8988T (cell line): ENCODE measurements at places on chromosomes 2 and 18.

DNA sequence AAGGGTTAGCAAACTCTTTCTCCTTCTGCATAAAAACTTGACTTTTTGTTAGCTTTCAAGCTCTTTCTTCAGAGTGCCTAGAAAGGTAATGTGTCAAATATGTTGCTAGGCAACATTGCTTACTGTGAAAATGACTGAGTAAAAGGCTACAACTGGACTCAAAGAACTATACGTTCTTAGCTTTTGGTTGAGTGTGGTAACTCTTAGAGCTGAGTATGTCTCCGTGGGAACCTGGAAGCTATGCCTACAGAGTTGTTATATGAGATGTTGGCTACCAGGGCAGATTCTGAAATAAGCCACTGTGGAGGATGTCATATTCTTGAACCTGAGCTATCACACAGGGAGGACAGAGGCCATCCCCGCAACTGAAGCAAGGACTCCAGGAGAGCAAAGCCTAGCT is 105.5 kb downstream of the ARL6IP6 start:
- DNase-seq = no peak

DNA sequence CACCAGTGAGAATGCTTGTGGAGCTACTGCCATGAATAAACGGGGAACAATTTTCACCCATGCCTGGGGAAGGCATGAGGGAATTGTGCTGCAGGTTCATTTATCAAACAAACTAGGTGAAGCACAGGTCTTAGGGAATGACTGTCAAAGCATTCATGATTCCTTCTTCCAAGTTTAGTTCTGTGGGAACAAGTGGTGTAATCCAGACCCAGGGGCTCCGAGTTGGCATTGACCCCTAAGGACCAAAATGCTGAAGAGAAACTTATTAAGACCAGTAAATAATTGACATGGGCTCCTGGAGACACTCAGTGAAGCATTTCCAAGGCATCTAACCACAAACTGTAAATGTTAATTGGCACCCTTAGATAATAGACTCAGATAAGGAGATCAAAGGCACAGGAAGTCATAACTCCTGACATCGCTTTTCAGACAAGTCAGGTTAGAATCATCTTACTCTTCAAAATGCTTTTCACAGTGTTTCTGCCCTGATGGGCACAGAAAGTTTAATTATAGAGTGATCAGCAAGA is 96.9 kb downstream of the SPP2 start:
- DNase-seq = no peak

DNA sequence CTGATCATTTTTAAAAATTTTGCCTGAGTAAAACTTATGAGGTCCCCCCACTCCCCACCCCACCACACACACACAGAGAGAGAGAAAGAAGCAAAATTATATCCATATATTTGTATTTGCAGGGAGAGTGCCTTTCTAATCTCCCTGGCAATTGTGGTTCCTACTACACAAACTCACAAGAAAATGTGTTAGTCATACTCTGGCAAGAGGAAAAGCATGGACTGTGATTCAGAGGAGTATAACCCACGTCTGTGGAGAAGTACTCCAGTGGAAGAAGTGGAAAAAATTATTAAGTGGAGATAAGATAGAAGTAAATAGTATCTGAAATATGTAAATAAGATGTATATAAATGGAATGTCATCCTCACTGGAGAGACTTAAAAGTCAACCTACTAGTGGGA is 114.0 kb downstream of the DSEL start:
- DNase-seq = no peak

DNA sequence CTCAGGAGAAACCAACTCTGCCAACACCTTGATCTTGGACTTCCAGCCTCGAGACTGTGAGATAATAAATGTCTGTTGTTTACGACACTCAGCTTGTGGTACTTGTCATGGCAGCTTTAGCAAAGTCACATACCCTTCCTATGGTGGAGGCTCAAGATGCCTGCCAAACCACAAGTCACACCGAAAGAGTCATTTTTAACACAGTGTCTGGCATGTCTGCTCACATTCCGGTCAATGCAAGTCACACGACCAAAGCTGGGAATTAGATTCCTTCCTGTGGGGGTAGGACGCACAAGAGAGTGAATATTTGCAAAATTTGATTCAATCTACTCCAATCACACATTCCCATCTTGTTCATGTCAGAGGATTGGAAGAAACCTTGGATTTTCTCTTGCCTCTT is 24.6 kb downstream of the KCNE4 start:
- no peak for DNase-seq

DNA sequence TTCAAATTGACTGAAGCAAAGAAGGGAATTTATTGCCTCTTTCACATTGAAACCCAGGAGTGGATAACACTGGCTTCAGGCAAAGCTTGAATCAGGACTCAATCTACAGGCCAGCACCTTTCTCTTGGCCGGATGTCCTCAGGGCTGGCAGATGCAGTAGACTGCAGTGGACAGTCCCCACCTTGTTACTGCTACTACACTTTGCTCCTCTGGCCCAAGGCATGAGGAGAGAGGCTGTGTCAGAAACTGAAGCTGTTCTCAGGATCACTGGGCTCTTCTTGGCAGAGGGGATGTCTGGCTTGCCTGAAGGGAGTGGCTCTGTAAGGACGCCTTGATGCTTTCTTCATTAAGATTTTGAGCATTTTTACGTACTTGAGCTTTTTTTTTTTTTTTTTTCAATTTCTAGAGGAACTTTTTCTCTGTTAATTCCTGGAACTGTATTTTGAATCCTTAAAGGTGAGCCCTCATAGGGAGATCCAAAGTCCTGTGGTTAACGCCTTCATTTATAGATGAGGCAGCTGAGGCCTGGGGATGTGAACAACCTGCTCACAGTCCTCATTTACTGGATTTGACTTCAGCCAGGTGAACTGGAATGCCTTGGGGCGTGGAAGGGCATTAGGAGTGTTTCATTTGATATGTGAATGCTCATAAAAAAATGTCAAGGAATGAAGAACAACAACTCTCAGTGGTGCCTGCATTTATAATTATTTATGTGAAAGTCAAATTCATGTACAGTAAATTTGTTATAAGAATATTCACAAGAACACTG is 36.6 kb downstream of the CASP10 start:
- DNase-seq = no peak

GRCh38 chr18:51083398-51083797 is 53.4 kb downstream of the SMAD4 start:
- DNase-seq = no peak

- no peak for DNase-seq
Measured at GRCh38 chr2:127411653-127412369, 6.4 kb upstream of the PROC start.

GRCh38 chr2:69939722-69940121 is 21.7 kb downstream of the ASPRV1 start:
- no peak for DNase-seq

GRCh38 chr2:66171530-66171929 is 263.4 kb upstream of the MEIS1 start:
- no peak for DNase-seq

- DNase-seq = no peak
Measured at GRCh38 chr2:60213865-60214625, 339.4 kb downstream of the BCL11A start.

GRCh38 chr2:128197059-128197458 is 106.1 kb downstream of the UGGT1 start:
- DNase-seq = no peak

DNA sequence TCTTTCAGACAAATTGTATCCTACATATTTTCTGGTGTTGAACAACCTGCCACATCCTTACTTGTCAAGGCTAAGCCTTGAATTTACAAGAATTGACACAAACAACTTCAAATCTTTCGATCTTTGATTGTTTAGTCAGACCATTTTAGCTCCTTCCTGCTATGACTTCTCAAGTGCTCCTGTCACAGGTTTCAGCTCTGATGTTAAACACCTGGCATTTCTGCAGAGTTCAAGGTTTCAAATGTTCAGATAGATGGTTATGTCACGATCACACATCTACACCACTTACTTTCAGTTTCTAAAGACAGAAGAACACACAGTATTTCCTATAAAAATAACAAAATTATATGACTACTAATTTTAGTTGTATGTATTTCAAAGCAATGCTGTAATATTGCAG is 84.0 kb downstream of the RND3 start:
- no peak for DNase-seq

DNA sequence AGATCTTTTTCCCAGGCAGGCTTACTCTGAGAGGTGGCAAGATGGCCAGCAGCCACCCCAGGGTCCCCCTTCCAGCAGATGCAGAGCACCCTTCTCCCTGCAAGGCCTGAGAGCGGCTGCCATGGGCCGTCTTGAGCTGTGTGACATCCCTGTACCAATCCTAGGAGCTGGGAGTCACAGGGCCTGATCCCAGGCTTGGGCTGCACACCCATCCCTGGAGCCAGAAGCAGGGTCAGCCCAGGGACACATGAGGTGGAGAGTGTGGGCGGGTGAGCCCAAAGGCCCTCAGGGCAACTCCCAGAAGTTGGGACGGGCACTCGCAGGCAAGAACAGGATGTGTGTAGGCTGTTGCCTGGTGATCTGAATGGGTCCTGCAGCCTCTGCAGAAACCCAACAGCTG is 40.5 kb downstream of the CROCC2 start:
- DNase-seq = no peak

GRCh38 chr2:67462738-67463496 is 65.8 kb downstream of the ETAA1 start:
- no peak for DNase-seq

DNA sequence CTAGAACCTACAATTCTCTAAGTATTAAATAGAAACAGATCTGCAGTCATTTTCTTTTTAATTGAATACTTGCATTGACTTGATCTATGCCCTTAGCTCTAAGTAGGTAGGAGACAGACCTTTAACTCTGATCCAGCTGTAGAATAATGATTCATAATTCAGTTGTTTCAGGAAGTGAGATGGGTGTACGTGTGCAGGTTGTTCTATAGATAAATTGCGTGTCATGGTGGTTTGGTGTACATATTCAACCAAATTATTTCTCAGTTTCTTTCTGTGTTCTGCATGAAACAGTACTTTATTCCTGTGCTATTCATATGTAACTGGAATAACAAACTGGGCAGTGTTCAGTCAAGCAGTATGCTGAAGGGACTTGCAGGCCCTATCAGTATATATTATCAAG is 34.3 kb upstream of the CD226 start:
- no peak for DNase-seq

DNA sequence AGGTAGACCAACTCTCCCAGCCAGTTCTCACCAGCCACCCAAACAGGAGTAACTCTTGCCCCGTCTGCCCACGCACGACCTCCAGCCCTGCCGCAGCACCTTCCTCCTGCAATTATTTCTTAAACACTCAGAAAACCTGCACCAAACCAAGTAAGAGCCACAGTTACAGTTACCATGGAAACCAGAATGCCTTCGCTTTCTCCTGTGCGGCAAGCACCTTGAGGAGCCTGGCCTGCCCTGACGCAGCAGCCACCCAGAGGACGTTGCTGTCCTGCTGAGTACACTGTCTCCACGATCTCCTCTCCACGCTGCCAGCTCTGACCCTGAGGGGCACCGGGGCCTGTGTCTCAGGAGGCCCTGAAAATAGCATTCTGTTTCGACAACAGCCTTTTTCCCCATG is 94.3 kb upstream of the SMIM21 start:
- DNase-seq = no peak

DNA sequence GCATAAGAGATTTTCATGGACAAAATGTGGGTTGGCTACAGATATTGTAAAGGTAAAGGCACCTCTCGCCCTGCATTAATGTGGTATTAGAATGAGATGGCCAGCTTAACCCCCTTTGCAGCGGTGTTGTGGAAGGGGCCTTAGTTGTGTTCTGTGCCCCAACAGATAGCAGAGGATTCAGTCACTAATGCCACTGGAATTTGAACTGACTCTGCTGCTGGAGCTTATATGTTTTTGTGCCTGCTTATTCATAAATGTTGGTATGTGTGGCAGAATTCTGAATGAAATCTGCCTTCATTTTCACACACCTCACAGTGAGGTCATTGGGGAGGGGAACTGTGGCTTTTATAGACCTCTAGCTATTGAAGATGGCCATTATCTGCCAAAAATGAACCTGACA is 90.7 kb upstream of the ITGA6 start:
- no peak for DNase-seq

GRCh38 chr2:54274781-54275242 is 18.8 kb upstream of the TSPYL6 start:
- no peak for DNase-seq

DNA sequence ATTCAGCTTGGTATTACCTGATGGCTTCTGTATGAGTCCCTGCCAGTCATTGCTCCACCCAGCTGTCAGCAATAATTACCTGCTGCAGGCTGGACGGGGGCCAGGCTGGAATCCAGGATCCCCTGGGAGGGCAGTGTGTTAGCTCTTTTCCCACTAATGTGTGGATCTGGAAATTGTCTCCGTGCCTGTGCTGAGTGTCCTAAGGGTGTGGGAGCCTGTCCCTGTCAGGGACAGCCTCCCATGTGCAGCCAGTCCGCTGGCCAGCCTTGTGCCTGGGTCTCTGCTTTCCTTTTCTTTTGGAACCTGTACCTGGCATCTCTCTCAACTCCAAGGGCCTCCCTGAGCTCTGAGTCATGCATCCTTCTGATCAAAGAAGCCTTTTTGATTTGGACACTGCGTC is 107.2 kb upstream of the SPRED2 start:
- no peak for DNase-seq

- no peak for DNase-seq
Measured at GRCh38 chr2:101837354-101837753, 139.8 kb downstream of the MAP4K4 start.

GRCh38 chr2:27754138-27754588 is 17.4 kb upstream of the MRPL33 start:
- no peak for DNase-seq

DNA sequence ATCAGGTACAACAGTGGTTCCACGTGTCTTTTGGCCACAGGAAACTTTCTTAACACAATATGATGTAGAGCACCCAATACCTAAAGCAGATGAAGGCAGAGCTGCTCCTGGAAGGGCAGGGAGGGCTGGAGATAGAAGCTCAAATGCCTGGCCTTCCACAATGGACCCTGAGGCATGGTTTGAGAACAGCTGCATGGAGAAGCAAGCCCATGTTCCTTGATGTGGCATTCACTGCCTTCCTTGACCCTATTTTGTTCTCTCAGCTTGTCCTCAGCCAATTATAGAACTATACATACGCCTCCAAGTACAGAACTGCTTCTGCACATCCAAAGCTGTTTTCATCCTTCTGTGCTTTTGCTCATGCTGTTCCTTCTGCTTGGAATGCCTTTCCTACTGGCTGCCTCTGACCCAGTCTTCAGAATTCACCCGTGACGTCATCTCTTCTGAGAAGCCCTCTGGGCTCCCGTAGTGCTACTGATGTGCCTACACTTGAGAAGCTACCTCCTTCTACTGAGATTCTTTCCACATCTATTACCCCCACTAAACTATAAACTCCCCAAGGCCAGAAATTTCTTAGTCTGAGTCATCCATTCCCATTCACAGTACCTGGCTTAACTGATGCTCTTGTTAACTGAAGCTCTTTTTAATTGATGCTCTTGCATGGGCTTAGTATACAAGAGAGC is 69.9 kb downstream of the CHRNA1 start:
- DNase-seq = no peak

DNA sequence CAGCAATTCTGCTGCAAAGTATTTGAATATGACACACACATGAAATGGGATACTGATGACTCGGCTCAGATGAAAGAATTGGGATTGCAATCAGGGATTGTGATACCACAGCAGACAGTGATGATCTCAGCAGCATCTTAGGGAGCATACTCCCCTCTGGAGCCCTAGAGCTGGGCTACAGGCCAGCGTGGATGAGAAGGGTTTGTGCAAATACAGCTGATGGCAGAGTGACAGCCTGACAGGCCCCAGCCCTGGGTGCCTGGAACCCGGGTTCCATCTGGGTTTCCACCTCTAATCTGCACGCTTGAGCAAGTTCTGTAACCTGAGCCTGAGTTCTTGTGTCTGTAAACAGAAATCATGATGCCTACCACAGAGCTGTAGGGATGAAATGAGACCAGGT is 418.0 kb downstream of the LRATD1 start:
- DNase-seq = no peak
